ENCODE measurements at places on chromosomes 4 and X.

- no peak for ATAC-seq
Observed at GRCh38 chr4:17132226-17132625, 233.8 kb upstream of the LDB2 start.

DNA sequence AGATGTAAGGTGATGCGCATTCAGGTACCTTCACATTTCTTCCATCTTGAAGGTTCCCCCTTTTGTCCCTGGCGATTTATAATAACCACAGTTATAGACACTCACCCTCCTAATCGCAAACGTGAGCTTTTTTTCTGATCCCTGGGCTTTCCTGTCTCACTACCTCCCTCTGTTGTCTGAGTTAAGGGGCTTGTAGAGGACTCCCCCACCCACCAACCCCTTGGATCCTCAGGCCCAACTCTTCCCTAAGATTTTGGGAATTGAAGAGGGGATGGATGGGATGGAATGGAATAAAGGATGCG, 1.4 kb downstream of the CNKSR2 start:
- ATAC-seq: no peak

- ATAC-seq: no peak
Observed at GRCh38 chrX:23493941-23494374, 159.3 kb downstream of the PTCHD1 start.

GRCh38 chr4:147340591-147341120, 140.2 kb upstream of the EDNRA start:
- no peak for ATAC-seq

DNA sequence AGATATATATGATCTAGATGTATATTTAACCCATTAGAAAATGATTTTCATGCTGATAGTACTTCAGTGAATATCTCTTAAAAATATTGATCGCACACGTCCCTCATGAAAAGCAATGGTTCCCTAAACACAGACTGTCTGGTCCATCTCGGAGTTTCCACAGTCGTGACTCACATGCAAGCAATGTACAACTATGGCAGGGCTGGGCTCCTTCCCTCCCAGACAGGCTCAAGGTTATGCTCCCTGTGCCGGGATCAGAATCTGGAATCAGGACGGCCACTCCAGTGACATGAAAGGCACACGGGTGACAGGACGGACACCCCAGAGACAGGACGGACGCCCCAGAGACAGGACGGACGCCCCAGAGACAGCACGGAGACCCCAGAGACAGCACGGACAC, 40.2 kb upstream of the PPP2R3B start:
- no peak for ATAC-seq

DNA sequence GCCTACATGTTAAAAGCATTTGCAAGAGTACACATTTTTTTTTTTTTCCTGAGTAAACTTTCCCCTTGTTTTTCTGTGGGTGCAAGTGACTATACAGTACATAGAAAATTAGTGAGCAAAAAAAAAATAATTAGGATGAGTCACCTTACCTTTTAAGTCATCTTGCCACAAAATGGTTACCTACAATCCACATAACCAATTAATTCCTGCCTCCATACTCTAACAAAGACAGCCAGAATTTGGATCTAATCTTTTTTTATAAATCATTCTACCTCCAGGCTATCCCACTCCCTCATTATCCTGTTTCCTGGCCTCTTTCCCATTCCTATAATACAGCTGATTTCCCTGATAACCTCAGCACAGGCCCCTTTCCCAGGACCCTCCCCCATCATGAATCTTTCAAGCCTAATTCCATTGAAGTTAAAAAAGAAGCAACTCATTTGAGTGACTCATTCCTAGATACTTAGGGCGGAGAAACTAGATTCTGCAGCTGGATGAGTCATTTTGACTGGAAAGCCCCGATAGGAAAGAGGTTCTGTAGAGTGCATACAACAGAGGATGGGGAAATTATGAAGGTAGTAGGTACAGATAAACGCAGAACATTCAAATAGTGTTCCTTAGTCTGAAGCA, 128.2 kb downstream of the C4orf51 start:
- peak; percentile 87 for ATAC-seq

DNA sequence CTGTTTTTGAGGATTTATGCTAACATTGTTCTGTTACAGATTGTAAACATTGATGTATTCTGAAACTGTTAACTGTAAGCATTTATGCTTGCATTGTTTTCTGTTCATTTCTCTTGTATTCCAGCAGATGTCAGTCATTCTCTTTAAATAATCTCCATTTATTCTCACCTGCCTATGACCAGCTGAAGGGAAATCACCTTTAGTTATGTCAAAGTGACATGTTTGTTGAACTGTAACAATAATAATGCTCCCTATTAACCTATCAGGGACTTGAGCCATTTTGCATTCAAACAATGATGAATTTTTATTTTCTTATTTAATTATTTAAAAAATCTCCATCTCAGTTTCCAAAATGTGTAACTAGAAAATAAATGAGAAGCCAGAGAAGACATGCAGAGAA, 58.0 kb downstream of the SPCS3 start:
- ATAC-seq: no peak

- peak; percentile 61 for ATAC-seq
Observed at GRCh38 chr4:80500613-80501012, 165.1 kb downstream of the CFAP299 start.

DNA sequence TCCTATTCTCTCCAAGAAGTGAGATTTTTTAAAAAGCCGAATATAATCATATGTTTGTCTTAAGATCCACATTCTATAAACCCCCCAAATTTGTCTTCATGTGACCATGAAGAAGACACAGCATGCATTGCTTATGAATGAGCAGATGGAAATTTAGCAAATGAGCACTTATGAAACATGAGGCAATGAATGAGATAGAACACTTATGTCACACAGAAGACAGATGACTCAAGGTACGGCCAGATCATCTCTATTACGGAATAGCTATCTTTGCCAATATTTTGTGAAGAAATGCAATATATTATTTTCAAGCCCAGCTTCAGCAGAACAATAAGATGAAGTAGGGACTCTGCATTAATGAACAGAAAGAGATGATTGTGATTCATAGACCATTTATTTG, 21.4 kb downstream of the PHEX start:
- ATAC-seq: no peak

DNA sequence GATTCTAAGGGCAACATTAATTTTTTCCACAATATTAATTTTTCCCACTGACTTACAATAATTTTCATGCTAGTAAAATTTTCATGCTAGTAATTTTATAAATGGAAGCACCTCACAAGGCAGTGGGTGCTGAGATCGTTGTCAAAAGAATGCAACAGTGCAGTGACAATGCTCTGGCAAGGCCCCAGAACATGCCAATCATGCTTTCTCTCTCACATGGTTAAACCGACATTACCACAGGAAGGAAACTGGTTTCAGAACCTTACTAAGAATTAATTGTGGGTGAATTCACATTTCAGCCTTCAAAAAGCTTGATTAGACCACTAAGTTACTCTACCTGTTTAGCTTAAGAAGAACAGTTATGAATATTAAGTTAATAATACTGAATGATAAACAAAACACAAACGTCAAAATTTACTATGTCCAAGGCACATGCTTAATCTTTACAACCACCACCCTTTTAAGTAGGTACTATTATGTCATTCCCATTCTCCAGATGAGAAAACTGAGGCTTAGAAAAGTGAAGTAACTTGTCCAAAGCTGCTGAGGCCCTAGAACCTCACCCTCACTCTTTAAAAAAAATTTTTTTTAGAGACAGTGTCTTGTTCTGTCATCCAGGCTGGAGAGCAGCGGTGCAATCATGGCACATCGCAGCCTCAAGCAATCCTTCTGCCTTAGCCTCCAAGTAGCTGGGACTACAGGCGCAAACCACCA, 10.0 kb upstream of the OPHN1 start:
- peak; percentile 49 for ATAC-seq

DNA sequence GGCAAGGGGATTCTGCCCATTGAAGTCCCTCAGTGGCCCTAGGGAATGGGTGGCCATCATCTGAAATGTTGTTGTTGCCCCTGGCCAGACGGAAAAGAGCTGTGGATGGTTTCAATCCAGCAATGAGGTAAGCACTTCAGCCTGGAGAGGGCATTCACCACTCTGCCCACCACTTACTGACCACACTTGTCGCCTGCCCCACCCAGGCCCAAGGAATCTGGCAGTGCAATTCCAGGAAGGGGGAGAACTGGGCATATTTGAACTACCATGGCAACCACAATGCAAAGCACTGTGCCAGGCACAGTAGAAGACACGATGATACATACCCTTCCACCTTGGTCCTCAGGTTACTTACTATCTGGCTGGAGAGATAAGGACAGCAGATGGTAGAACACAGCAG, 161.6 kb downstream of the PDGFRA start:
- no peak for ATAC-seq

DNA sequence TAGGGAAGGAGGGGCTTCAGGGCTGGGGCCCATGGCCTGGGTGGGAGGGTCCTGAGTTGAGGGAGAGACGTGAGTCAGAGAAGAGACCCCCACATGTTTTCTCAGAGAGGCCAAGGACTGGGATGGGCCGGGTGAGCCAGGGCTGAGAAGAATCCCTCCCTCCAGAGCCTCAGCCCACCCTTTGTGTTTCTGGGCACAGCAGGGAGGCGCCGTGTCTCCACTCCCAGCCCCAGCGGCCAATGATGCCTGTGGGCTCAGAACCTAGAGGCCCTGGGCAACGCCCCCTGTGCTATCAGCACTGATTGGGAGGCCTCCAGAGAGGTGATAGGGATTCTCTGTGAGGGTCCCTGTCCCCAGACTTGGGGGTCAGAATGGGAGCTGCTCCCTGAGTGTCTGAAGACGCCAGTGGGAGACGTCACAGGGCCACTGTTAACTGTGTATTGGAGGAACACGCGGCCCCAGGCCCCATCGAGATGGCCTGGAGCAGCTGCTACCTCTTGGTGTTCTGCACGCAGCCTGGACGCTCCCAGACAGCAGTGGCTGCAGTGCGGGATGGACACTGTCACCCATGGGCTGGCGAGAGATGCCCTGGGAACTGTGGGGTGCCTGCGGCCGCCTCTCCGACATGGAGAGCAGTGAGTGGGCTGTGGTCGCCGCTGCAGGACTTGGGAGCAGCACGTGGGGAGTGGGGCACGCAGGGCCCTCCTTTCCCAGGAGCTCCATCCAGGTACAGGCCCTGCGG, 8.5 kb downstream of the FGFRL1 start:
- ATAC-seq: no peak

- ATAC-seq: no peak
Observed at GRCh38 chr4:112895811-112896608, 153.4 kb upstream of the ANK2 start.

- ATAC-seq: no peak
Observed at GRCh38 chr4:139266208-139266582, 13.8 kb downstream of the MGARP start.

- ATAC-seq: no peak
Observed at GRCh38 chr4:630656-631055, 5.3 kb downstream of the PDE6B start.

DNA sequence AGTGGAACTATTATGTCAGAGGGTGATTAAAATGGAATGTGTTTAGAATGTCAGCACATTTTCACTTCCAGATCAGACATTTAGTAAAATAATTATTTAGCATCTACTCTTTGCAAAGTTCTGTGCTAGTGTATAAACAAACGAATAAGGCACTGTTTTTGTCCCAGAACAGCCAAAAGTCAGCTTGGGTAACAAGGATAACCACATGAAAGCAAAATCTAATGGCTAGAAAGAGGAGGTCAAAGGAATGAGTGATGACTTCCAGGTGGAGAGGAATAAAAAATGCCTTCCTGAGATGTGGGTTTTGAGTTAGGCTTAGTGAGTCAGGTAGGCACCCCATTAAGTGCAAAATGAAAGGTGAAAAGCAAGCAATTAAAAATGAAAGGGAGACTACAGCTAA, 112.6 kb downstream of the ATP10D start:
- no peak for ATAC-seq

GRCh38 chrX:34578237-34578636, 78.8 kb downstream of the TMEM47 start:
- no peak for ATAC-seq

DNA sequence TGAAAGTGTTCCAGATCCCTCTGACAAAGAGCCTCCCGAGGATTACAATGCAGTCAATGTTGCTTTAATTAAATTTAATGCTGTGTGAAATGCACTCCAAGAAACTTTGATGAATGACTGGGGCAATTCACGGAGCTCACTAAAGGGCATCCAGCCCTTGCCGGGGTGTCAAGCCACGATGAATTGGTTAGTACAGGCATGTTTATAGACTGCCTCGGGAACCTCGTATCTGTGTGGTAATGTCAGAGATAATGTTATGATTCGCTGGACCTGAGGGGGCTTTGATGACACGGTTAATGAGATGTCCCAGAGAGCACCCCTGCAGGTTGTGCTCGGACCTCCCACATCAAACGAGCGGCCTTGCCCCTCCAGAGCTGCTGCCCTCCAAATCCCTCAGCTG, 428.8 kb downstream of the NKX6-1 start:
- ATAC-seq: no peak

DNA sequence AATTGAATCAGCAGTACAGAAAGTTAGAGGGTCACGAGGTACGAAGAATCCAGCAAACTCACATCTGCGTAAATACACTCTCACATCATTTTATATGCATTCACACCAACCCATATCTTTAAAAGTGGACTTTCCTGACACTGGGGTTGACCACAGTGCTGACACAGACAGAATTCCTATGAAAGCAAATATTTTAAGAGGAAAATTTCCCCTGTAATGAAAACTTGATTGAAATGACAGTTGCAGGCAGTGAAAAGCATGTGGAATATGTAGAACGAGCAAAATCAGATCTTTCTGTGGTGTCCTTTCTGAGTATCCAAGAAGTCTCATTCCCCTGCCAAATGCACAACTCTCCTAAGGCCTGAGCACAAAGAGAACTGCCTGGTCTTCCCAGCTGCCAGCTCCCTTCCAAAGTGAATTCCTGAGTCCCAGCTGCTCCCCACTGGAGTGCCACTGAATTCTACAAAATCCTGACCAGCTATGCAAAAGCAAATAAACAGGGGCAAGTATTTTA, 50.5 kb upstream of the FAM9C start:
- no peak for ATAC-seq

Data from activated CD4-positive, CD25-positive, alpha-beta regulatory T cell treated with anti-CD3 and anti-CD28 coated beads, Interleukin-2, amount 50 U/mL, for 24 hours (primary cell).